NCI-H1436 treated with DMSO at 0.1 percent for 48 hours (cell line): ENCODE measurements at places on chromosomes 16 and 17.

DNA sequence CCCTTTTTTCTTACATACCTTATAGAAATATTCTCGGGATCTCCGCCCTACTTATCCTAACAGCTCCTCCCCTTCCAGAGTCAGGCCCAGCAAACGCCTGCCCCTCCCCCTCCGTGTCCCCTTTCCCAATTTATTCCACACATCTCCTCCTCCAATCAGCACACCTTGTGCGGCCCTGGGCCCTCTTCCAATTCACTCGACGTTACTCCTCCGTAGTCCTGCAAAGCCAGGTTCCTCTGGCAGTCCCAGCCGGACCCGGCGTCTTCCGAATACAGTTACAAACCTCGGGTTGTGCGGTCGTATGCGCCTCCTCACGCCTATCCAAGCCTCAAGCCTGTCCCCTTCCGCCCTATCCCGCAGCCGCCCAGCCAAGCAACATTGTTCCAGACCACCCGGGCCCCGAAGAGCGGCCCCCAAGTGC lies 677 bp downstream of the CBX1 start:
- no peak for DNase-seq

DNA sequence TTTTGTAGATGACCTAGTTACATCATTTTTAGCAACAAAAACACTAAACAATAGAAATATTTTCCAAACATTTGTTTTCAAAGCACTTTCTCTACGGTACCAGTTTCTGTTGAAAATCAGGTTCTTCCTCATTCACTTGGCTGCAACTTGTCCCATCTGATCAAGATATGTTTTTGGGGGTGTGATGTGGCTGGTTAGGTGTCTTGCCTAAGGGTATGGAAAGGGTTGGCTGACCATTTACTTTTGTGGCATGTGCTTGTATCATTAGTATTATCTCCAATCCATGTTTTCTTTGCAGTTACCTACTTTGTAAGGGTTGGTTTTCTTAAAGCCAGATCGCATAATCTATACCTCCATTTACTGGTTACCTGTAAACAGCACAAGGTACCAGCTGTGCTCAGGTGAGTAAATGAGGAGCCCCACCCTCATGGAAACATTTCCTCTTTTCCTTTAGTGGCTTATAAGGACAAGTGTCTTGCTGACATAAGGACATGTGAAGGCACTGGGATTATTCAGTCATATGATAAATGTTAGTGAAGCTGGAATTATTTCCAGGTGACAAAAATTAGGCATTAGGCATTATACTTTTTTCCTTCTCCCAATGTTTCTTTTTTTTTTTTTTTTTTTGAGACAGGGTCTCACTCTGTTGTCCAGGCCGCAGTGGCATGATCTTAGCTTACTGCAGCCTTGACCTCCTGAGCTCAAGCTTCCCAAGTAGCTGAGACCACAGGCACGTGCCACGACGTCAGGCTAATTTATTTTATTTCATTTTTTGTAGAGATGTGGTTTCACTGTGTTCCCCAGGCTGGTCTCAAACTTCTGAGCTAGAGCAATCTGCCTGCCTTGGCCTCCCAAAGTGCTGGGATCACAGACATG lies 162.0 kb downstream of the CCDC182 start:
- DNase-seq = no peak

GRCh38 chr16:3068487-3068886 lies 3.0 kb downstream of the IL32 start:
- DNase-seq = no peak

DNA sequence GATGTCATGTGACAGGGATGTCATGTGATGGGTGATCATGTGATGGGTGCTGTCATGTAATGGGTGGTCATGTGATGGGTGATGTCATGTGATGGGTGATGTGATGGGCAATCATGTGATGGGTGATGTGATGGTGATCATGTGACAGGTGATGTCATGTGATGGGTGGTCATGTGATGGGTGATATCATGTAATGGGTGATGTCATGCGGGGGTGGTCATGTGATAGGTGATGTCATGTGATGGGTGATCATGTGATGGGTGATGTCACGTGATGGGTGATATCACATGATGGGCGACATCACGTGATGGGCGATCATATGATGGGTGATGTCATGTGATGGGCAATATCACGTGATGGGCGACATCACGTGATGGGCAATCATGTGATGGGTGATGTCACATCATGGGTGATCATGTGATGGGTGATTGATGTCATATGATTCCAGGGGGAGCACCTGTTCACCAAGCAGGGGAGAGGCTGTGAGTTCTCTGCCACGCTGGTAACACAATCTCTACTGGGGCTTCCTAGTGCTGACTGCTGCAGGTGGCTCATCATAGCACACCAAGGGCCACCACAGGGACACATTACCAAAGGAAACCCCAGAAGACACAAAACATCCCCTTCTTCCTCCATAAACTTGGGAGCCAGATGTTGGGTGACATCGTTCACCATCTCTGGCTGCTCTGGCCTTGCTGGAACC lies 16.5 kb downstream of the CD300LB start:
- no peak for DNase-seq

GRCh38 chr16:25073854-25074253 lies 37.7 kb upstream of the LCMT1 start:
- DNase-seq = no peak

- DNase-seq = no peak
Measured at GRCh38 chr17:48439875-48440505, 10.0 kb upstream of the SKAP1 start.

- DNase-seq = no peak
Measured at GRCh38 chr16:368388-369158, 1.8 kb downstream of the MRPL28 start.

- DNase-seq = no peak
Measured at GRCh38 chr17:81961087-81961511, at the start of gene NOTUM. Gene NOTUM (minus strand): TSS chr17:81961187. CDS start chr17:81960909, 278 bp downstream.

- no peak for DNase-seq
Measured at GRCh38 chr17:58331815-58332777, 3.5 kb upstream of the TSPOAP1 start.
